ENCODE measurements at places on chromosomes 12 and 14.
A peak's percentile ranks its signal among the peaks of the same experiment; 100 is the strongest.

- no peak for DNase-seq
These were observed 54.0 kb downstream of the PRIMA1 start for GRCh38 chr14:93734086-93734822.

- peak; percentile 31 for DNase-seq
These were observed 12.9 kb upstream of the MCRS1 start for GRCh38 chr12:49580572-49581535.

GRCh38 chr14:74504412-74504811 is 10.8 kb downstream of the ISCA2 start:
- DNase-seq = no peak

DNA sequence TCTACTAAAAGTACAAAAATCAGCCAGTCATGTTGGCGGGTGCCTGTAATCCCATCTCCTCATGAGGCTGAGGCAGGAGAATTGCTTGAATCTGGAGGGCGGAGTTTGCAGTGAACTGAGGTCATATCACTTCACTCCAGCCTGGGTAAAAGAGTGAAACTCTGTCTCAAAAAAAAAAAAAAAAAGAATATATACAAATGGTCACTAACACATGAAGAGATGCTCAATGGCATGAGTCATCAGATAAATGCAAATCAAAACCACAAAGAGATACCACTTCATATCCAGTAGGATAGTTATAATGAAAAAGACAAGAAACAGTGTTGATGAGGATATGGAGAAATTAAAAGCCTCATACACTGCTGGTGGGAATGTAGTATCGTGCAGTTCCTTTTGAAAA is 33.6 kb upstream of the METAP2 start:
- DNase-seq = no peak

GRCh38 chr14:59148334-59148900 is 40.0 kb upstream of the DAAM1 start:
- DNase-seq = no peak

DNA sequence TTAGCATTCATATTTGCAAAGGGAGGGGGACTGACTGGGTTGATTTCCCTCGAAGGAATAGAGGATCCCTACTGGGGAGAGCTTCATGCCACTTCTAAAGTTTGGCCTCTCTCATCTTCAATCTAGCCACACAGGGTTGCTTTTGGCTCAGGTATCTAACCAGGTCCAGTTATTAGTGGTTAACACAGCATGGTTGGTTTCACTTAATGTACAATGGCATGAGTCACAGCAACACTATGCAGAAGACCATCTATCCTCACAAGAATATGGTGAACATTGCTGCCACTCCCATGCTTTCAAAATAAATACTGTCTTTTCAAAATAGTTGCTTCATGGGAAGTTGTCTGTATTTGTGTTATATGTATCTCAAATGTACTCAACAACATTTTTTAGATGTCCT is 6.6 kb upstream of the RAB3IP start:
- no peak for DNase-seq

GRCh38 chr12:100871195-100871734 is 76.7 kb downstream of the ANO4 start:
- DNase-seq = no peak

DNA sequence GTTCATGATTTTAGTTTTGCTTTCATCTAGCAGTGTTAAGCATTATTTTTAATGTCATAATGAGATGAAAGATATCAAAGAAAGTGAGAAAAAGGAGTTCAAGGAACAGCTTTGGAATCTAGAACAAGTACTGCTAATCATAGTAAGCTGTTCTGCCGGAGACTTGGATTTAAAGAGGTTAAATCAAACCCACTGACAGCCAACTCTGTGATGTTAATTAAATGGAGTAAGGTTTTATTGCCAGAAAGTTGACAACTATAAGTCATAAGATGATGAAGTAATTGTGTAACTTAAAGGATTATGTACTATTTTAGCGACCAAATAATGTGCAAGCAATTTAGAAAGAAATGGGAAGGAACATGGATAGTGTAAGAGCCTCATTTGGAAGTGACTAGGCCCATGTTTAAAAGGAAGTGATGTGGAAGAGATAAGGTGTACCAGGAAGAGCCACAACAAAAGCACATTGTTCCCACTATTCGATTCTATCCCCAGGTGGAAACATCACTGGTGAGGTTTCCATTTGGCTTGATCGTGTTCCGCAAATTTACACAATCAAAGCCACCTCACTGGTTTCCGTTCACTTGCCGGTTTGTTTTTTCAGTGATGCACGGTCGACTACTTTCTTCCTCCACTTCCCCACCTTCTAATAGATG is 388.5 kb downstream of the PAWR start:
- DNase-seq = no peak

GRCh38 chr12:42639556-42639955 is 50.0 kb upstream of the PRICKLE1 start:
- DNase-seq = no peak

DNA sequence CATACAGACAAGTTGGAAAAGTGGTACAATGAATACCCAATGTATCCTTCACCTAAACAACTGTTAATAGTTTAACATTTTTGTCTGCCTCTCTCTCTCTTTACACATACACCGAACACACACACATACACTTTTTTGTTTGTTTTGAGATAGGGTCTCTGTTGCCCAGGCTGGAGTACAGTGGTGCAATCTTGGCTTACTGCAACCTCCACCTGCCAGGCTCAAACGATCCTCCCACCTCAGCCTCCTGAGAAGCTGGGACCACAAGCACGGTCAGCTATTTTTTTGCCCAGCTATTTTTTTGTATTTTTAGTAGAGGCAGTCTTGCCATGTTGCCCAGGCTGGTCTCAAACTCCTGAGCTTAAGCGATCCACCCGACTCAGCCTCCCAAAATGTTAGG is 16.8 kb downstream of the ZCCHC8 start:
- no peak for DNase-seq

GRCh38 chr14:29717901-29718300 is 209.7 kb downstream of the PRKD1 start:
- DNase-seq = no peak

DNA sequence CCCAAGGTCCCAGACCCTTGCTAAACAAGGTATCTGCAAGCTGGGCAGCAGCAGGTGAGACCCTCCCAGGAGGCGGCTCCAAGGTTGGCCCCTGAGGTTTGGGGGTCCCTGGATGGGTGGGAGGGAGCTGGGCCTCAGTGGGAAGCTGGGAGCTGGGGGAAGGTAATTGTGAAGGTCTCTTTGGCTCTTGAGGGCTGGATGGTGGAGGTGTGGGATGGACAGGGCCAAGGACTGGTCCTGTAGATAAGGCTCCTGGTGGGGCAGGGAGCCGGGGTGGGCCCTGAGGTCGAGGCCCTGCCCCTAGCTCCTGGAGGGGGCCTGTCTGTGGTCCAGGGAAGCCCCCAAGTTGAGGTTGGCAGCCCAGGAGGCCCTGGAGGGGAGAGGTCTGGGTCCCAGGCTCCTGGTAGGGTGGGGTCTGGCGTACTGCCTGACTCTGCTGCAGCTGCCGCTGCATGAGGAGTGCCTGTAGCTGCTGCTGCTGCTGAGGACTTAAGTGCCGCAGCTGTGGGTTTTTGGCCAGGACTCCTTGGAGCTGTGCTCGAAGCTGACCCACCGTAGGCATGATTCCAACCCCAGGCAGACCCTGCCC is 13.1 kb upstream of the PRKAG1 start:
- no peak for DNase-seq

DNA sequence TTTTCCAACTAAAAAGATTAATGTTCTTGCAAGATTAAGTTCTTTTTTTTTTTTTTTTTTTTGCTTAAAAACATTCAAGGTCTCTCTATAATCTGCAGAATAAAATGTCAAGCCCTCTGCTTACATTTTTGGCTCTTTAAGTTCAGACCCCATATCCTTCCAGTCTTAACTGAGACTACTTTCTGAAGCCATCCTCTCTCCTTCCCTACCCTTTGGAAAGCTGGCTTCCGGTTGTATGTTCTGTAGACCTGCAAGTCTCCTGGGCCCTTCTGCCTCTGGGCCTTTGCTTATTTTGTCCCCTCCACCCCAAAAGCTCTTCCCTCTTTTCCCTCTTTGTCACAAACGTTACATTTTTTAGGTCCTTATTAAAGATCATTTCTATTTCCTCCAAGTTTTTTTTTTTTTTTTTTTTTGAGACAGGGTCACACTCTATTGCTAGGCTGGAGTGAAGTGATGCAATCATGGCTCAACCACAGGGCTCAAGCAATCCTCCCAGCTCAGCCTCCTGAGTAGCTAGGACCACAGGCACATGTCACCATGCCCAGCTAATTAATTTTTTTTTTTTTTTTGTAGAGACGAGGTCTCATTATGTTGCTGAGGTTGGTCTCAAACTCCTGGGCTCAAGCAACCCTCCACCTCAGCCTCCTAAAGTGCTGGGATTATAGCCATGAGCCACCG is 46.5 kb downstream of the PTPRB start:
- no peak for DNase-seq

- DNase-seq = no peak
These were observed 22.8 kb downstream of the TMEM63C start for GRCh38 chr14:77204459-77204771.

DNA sequence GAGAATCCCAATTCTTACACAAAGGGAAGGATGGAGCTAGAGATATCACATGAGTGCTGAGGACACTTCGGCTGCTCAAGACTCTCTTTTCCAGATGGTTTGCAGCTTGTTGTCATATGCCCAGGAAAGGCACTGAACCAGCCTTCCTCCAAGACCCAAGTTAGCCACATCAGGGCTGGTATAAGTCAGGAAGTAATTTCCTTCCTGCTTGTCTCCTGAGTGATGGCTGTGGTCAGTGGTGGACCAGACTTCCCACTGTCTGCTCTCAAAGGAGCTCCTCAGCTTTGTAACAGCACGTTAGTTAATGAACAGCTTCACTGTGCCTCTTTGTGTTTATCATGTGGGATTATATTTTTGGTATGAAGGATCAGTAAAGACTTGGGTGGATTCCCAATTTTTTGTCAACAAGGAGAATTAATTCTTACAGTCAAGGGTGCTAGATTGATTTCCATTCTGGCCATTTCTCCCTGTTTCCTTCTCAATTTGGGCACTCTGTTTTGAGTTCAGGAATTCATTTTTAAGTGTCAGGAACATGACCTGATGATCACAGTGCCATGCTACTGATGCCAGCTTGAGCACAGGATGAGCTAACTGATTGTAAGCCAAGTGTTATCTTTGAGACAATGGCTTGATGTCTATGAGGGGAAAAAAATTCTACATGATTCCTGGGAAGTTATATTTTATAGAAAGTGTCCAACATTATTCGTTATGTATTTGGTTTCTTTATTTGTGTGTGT is 145.8 kb downstream of the GCH1 start:
- no peak for DNase-seq

- DNase-seq = peak; percentile 97
These were observed 85.1 kb upstream of the ARHGAP5 start for GRCh38 chr14:31992011-31992447.

- no peak for DNase-seq
These were observed 17.7 kb upstream of the PELI2 start for GRCh38 chr14:56100556-56100955.

DNA sequence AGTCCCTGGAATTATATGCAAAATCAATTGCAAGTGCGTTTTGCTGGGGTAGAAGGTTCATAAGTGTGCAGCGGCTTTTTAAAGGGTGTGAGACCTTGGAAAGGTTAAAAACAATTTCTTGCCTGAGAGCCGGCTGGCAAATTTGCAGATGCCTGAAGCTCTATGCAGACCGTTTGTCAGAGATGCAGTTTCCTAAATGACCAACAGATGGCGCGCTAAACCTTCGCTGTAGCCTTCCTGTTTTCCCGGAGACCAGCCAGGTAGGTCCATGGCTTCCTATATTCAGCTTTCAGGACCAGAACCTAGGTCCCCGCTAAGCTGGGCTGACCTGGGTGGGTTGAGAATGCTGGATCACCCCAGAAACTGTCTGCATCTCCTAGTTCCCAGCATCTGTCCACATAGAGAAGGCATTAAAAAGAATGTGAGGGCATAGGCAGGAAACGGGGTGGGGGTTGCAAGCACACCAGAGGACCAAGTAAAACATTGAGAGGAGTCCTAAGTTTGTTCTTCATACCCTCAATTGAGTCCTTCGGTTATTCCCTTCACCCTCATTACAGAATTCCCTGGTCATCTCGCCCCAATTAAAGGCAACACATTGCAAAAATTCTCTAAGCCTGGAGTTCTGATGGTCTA is 5.7 kb upstream of the NOS1 start:
- peak; percentile 20 for DNase-seq

- DNase-seq = no peak
These were observed 8.5 kb upstream of the CDCA4 start for GRCh38 chr14:105029402-105029801.

- DNase-seq = no peak
These were observed 28.2 kb downstream of the ISCA2 start for GRCh38 chr14:74521756-74522155.

- no peak for DNase-seq
These were observed 59.7 kb downstream of the SLC38A1 start for GRCh38 chr12:46209170-46209569.

GRCh38 chr14:38004610-38004879 is 203.2 kb upstream of the SSTR1 start:
- DNase-seq = no peak

DNA sequence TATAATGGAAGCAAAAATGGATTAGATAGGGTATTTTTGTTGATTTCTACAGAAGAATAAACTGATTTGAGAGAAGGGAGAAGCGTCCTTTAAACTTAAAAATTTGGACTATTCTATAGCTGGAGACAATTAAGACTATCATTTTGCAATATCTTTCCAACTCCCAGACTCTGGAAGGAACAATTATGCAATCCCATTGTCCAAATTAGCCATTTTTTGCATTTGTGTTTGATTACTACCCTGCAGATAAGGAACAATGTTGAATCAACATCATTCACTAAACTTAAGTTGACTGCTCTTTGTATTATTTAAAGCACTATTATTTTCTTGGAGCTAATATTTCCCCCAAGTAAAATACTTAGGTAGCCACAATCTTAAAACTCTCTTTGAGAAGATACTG is 34.8 kb upstream of the SELPLG start:
- no peak for DNase-seq

DNA sequence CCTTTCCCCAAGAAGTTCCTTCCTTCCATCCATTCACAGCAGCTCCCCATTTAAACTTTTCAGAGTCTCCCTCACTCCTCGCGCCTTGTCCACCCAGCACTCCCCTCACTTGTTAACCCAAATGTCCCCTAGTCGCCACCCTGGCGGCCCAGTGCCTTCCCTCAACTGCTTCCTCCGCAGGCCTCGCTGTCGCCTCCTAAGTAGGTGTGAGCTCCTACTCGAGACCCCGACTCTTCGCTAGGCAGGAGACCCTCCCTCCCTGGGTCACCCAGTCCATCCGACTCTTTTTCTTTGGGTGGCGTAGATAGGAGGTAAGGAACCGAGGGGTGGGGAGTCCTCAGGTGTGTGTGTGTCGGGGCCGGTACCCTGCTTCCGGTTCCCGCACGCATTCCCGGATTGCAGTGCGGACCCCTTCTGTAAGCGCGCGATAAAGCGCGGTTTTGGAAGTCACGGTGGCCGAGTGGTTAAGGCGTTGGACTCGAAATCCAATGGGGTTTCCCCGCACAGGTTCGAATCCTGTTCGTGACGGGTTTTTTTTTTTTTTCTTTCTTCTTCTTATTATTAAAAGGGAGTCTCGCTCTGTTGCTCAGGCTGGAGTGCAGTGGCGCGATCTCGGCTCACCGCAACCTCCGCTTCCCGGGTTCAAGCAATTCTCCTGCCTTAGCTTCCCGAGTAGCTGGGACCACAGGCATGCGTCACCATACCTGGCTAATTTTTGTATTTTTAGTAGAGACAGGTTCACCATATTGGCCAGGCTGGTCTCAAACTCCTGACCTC is 823 bp upstream of the SMARCC2 start:
- peak; percentile 36 for DNase-seq

All from skeletal muscle cell (primary cell).